ENCODE measurements at places on chromosomes 13 and 19. TPM values are rescaled to one million over a fixed set of nuclear protein-coding genes. Genes with fewer than 3 reads are reported as not detected.

Gene QPCTL
- 23.0 TPM for total RNA-seq

Gene ZNF208
- not detected for total RNA-seq

Gene DACH1
- 0.45 TPM for total RNA-seq

Gene ZNF728
- not detected for total RNA-seq

Gene SWSAP1
- 4.1 TPM for total RNA-seq

Gene ZNF565
- 2.4 TPM for total RNA-seq

Gene LRP3
- total RNA-seq, result 43.1 TPM

Gene SYT3
- total RNA-seq, result 16.4 TPM

Gene SPTBN4
- total RNA-seq, result 2.3 TPM

Gene ZNF625
- total RNA-seq, result 28.2 TPM

Gene OR7C1
- not detected for total RNA-seq

Gene DACT3
- 2.6 TPM for total RNA-seq

Gene THAP8
- 12.7 TPM for total RNA-seq

Gene SPRYD7
- total RNA-seq, result 2.9 TPM

All from GM23338 (cell line).